Immature natural killer cell (primary cell): ENCODE measurements at places on chromosomes 3 and 15. TPM values are rescaled to one million over a fixed set of nuclear protein-coding genes. Genes with fewer than 3 reads are reported as not detected.

GRCh38 chr3:195245531-195245951, 25.4 kb downstream of the XXYLT1 start:
- DNase-seq = no peak

DNA sequence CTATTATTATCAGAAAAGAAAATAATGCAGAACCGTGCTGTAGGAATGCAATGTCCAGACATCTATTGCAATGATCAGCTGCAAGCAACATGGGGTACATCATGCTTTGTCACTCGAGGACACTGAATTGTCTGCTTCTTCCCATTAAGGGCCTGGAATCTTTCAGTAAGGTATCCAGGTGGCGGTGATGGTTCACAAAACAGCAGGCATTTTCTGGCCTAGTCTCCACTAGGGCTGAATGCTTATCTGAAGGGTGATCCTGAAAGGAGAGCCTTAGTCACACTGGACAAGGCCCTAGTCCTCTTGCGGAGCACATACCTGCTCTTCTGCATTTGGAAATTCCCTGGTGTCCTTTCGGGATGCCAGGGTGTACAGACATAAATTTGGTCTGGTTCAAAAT, 21.2 kb downstream of the ITPR1 start:
- no peak for DNase-seq

GRCh38 chr3:38229036-38229435, 36.6 kb upstream of the SLC22A13 start:
- no peak for DNase-seq

DNA sequence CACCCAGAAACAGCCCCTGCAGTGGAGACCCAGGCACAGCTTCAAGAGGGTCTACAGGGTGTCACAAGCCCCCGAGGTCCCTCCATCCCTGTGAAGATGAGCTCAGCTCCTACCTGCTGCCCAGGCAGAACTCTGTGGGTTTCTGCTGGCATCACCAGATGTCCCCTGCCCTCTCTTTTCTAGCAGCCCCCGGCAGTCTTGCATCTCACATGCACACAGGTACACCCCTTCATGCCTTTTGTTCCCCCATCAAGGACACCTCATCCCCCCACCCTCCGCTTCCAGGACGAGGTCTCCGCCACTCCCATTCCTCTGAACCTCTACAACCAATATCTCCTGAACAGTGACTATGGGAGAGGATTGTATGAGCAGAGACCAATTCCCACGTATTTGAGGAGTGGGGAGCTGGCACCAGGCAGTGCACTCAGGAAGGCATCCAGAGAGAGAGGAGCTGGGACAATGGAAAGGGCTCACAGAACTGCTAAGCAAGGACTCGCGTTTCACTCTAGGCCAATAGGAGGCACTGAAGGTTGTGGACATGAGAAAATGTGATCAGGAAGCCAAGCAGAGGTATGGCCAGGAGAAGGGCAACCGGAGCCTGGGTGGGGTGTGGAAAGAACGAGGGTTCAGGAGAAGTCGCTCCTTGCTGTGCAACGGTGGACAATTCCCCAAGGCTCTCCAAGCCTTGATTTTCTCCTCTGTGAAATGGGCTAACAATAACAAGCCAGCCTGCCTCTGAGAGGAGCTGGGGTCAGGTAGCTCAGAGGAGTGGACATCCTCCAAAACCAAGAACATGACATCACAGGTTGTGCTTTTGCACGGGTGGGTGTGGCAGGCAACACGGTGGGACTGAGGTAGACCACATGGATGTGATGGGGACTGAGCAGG, 115.2 kb downstream of the CHSY1 start:
- no peak for DNase-seq

DNA sequence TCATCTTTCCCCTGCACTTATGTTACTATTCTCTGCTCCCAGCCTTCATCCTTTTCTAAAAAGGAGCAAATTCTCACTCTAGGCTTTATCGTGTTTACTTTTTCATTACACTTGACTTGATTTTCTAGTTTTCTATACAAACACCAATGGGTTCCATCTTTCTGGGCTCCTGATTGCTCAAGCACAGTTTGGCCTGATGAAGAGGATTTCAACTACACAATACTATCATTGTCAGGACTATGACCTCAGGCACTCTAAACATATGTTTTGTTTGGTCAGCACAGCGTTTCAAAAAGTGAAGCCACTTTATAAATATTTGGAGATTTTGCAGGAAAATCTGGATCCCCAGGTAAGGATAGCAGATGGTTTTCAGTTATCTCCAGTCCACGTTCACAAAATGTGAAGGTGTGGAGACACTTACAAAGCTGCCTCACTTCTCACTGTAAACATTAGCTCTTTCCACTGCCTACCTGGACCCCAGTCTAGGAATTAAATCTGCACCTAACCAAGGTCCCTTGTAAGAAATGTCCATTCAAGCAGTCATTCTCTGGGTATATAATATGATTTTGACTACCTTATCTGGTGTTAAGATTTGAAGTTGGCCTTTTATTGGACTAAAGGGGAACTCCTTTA, 86.2 kb downstream of the TGFBR2 start:
- DNase-seq = no peak

DNA sequence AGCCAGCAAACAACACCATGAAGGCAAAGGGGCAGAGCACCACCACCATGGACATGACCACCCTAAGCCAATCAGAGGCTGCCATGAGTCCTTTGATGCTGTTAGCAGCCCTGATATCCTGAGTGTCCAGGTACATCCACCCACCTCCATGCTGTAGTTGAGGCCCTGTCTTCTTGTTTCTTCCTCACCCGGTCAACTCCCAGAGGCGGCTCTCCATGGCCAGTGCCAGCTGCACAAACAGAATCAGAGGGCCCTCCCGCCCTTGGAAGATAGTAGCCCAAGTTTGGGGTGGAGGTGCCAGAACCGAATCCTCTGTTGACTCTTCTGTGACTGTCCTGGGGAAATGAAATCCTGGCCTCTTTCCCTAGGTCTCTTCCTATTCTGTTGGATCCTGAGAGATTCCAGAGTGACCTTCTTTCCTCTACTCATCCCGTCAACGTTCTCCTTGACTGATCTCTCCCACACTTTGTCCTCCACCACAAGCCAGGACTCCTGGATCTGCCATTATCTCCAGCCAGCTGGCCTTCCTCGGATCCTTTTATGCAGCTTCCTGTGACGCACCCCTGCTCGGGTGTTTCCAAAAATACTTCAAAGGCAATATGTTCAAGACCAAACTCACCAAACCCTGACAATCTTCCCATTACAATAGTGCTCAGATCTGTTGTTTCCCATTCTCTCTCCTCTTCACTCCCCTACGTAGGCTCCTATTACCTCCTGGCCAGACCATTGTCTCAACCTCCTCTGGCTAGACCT, 45.4 kb upstream of the DLG1 start:
- no peak for DNase-seq

DNA sequence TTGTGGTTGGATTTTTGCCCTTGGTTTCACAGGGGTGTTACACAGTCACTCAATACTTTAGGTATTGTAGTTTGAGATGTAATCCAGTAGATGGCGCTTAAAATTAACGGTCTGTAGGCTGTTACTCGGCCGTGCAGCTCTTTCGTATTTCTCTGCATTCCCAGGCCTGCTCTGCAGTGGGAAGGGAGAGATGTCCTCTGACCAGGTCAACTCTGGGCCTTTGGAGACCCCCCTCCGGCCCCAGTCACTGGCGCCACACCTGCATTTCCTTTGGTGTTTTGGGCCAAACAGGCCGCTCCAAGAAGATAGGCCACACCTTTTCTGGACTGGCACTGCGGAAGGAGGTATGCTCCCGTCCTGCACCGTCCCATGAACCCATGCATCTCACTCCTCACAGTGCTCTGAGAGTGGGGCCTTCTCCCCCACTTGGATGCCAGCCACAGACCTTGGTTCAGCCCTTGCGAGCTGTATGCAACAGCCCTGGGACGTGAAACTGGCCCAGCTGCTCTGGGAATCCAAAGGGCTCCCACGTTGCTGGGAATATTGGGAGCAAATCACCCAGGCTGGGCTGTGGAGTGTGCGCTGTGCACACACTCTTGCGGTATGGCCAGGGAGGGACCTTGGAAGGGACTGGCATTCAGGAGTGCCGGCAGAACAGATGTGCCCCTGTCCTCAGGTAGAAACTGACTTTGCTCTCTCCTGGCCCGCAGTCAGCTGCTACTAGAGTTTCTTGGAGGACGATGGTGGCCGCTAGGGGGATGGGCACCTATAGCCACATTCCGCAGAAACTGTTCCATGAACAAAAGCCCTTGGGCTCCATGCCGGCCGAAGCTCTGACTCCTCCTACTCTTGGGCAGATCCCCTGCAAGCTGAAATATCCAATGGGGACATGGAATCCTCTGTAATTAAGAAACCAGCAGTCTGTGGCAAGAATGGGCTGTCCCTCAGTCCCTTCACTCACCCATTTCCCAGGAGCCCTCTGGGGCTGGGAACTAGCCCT, 410.5 kb upstream of the CADM2 start:
- DNase-seq = no peak

DNA sequence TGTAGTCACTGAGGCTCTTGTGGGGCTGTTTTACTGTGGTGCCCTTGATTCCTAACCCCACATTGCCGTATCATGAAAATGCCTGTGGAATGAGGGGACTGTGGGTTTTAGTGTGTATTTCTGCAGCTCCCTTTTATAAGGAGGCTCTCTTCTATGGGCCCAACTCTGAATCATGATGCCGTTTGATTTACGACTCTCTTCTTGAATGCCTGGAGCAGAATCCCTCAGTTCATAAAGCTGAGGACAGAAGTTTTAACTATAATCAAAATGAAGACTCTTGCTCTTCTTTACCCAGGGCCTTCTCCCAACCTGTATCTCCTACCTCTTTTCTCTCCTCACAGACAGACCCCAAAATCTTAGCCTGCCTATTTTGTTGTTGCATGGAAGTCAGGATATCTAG, 109.5 kb downstream of the RARB start:
- no peak for DNase-seq

ANKRD34C gene
- polyA plus RNA-seq = not detected

ATP11B gene
- 85.1 TPM for polyA plus RNA-seq

GPR15 gene
- polyA plus RNA-seq = 1.2 TPM
